Astrocyte of the cerebellum (primary cell): ENCODE measurements at places on chromosomes 16 and 17.
A peak's percentile ranks its signal among the peaks of the same experiment; 100 is the strongest.

DNA sequence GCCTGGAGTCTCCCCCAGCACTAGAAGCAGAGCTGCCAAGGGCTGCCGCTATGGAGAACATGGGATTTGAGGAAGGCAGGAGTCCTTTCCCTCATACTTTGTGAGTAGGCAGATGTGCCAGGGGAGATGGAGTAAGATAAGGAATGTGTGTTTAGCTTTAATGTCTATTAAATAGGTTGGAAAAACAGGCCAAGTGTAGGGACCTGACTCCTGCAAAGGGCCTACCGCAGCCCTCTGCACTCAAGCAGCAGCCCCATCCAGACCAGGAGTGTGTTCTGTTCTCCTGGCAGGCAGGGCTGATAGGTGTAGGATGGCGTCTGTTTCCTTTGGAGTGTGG, 1.8 kb upstream of the MIF4GD start:
- DNase-seq = no peak

DNA sequence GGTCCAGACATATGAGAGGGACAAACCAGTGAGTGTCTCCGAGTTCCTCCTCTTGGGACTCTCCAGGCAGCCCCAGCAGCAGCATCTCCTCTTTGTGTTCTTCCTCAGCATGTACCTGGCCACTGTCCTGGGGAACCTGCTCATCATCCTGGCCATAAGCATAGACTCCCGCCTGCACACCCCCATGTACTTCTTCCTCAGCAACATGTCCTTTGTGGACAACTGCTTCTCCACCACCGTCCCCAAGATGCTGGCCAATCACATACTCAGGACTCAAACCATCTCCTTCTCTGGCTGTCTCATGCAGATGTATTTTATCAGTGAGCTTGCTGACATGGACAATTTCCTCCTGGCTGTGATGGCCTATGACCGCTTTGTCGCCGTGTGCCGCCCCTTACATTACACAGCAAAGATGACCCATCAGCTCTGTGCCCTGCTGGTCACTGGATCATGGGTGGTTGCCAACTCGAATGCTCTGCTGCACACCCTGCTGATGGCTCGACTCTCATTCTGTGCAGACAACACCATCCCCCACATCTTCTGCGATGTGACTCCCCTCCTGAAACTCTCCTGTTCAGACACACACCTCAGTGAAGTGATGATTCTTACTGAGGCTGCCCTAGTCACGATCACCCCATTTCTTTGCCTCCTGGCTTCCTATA, 19.2 kb downstream of the ZNF200 start:
- no peak for DNase-seq

DNA sequence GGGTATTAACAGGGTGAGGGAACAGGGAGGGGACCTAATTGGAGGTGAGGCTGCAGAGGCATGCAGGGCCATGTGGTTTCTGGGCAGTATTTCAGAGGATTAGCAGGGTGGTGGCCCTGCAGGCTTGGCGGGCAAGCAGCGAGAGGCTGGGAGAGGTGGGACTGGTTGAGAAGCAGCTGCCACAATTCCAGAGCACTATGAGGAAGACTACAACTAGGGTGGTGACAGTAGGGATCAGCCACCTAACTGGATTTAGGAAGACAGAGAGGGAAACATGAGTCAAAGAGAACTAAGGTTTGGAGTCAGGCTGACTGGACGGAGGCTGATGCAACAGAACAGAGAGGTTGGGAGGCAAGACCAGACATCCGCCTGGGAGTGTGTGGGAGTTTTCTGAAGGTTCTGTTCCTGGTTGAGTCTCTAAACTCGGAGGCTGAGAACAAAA, 12.3 kb downstream of the ALOXE3 start:
- no peak for DNase-seq

DNA sequence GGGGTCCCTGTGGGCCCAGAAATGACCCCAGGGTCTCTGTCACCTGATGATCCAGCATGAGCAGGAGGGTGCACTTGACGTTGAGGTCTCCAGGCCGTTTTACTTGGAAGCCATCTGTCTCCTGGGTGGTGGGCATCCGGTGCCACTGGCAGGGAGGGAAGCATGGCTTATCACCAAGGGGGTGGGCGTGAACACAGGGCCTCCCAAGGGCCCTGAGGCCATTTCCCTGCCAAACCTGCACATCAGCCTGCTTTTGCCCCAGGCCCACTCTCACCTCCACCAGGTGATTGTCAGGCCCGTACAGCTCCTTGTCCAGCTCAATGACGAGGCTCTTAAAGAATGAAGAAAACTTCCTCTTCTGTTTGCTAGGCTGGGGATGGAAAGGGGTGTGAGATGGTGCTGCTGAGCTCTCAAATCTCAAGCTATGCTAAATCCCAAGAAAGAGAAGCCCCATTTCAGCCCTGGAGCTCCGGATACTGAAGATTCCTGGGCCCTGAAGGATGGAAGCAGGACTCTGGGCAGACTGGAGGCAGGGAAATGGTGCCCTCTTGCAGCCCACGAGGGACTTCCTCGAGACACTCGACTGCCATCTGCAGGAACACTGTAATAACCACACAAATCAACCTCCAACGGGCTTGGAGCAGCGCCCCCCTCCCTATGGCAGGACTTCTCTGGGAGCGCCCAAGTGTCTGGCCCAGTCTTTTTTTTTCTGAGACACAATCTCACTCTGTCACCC, 7.1 kb upstream of the FTSJ3 start:
- DNase-seq = no peak

GRCh38 chr16:85863384-85863774, 35.6 kb upstream of the IRF8 start:
- no peak for DNase-seq

DNA sequence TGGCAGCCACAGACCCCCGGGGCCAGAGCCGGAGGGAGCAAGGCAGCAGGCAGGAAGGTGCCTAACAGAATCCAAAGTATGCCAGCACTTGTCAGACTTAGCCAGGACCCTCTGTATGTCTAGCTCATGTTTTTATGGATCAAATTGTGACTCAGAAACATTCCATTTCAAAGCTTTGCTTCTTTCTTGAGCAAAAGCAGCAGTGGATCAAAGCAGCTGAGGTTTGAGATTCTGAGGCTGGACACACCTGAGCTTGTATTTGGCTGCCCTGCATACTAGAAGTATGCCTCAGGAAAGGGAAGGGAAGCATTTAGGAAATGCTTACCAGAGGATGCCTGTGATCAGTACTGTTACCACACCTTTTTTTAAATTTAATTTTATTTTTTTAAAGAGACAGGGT, 5.7 kb upstream of the MYO1C start:
- no peak for DNase-seq

DNA sequence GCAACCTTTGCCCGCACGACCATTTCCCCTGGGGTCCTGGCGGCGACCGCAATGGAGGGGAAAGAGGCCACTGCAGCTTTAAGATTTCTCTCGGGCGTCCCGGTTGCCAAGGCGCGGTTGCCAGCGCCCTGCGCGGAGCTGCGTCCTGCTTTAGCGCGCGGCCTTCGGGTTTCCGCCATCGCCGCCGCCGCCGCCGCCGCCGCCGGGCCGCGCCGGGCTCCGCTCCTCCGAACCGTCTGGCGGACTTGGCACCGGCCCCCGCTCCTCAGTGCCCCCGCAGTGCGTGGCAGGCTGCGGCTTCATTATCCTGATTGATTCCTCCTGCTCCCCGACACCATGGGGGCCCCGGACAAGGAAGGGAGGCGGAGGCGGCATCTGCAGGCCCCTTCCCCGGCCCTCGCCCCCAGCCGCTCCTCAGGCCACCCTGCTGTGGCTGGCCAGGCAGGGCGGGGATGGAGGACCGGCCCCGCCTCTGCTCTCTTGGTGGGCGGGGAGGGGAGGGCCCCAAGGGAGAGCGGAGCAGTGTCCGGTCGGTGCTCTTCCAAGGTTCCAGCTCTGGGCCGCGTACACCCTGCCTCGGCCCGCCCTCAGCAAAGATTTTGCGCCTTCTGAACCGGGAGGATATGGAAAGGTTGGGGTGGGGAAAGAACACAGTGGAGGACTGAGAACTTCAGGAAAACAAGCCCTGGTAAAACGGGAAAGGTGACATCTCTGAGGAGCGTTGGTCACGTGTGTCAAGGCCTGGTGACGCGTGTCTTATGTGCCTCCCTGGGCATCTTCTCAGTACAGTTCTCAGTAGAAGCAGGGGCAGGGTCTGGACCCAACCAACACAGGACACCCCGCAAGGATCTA, 34.0 kb downstream of the NEUROD2 start:
- no peak for DNase-seq

- DNase-seq = no peak
Measured at GRCh38 chr16:678209-678857, 1.9 kb upstream of the STUB1 start.

- DNase-seq = no peak
Measured at GRCh38 chr17:4357030-4357628, 9.3 kb downstream of the UBE2G1 start.

DNA sequence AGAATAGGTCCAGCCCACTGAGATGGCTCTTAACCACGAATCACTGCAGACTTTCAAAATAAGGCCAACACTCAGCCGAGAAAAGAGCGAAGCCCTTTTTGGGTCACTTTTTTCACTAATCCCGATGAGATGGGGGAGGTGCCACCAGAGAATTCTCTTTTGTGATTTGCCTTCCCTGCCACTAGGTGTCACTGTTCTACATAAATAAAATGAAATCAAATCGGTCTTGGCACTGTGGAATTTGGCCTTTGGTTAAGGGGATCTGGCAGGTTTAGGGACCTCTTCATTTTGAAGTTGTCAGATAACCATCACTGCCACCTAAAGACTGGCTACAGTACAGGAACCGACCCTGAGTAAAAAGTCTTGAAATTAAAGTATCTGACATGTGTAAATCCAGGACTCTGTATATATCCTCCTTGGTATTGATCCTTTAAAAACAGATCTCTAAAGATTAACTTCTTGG, 147.0 kb downstream of the HS3ST4 start:
- DNase-seq = peak; percentile 22

GRCh38 chr16:78290395-78290794, 190.9 kb downstream of the WWOX start:
- no peak for DNase-seq

- DNase-seq = peak; percentile 6
Measured at GRCh38 chr17:54172096-54172984, 349.6 kb downstream of the KIF2B start.

GRCh38 chr16:14003074-14003570, 68.0 kb upstream of the MRTFB start:
- no peak for DNase-seq

DNA sequence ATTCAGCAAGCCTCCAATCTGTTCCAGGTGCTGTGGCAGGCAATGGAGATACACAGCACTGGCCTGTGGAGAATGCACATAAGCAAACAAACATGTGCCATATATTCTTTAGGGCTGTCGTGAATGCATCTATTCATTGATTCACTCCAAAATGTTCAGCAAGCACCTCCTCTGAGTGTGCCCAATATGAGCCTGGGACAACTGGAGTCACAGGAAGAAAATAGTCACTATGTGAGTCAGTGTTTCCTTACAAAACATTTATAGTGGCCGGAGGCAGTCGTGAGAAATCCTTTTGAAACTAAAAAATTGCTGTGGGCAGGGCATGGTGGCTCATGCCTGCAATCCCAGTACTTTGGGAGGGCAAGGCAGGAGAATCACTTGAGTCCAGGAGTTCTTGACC, 310.1 kb downstream of the CA10 start:
- DNase-seq = no peak

GRCh38 chr17:1413281-1413791, 13.3 kb upstream of the YWHAE start:
- peak; percentile 39 for DNase-seq

DNA sequence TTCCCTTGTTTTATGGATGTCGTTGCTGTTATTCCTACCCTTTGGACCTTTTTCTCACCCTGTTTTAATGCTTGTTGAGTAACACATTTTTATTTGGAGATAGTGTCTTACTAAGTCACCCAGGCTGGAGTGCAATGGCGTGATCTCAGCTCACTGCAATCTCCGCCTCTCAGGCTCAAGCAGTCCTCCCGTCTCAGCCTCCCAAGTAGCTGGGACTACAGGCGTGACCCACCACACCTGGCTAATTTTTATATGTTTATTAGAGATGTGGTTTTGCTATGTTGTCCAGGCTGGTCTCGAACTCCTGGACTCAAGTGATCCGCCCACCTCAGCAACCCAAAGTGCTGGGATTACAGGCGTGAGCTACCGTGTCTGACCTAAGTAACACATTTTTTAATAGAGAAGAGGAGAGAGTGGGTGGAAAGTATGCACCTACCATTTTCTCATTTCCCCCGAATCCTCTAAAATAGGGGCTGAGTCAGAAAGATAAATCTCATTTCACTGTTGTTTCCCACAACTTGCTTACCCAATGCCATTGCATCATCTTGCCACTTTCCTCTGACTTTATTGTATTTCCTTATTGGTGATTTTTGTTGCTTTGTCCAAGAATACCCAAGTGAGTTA, 7.0 kb downstream of the DHX40 start:
- DNase-seq = no peak

- no peak for DNase-seq
Measured at GRCh38 chr17:69796078-69796477, 278.9 kb upstream of the KCNJ16 start.

GRCh38 chr16:27703545-27703944, 153.6 kb downstream of the KATNIP start:
- DNase-seq = no peak

- peak; percentile 48 for DNase-seq
Measured at GRCh38 chr17:78865682-78866390, 25.2 kb upstream of the USP36 start.

- DNase-seq = no peak
Measured at GRCh38 chr17:55822028-55822427, 71.2 kb downstream of the PCTP start.

DNA sequence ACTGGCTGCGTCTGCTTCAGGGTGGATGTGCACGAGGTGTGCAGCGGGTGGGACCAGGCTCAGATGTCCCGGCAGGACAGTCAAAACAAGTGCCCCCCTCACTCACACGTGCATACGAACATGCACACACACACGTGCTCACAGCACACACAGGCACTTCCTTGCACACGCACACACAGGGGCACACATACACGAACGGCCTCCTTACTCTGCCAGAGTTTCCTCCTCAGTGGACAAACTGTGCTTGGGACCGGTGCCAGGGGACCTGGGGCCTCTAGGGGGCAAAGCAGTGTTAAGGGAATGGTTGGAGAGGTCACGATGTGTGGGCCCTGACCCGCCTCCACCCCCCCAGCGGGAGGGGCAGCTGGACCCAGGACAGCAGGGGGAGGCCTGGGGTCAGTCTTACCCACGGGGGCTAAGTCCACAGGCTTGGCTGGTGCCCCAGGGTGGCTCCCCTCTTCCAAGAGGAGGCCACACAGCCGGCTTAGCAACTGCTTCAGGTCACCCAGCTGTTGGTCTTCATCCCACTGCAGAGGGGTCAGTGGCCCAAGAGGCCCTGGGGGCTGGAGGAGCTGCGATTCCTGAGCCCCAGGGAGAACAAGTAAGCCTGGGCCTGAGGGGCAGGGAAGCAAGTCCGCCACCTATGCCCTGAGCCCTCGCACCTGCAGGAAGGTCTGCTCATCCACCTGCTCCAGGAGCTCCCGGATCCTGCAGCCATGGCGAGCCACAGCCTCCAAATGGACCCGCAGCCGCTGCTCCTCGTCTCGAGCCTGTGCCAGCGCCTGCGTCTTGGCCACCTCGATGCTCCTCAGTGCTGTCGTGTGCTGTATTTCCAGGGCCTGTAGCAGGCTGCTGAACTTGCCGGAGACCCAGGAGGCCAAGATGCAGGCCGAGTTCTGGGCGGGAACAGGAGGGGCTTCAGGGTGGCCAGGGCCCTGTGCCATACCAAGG, 4.9 kb downstream of the TRIM65 start:
- DNase-seq = no peak

GRCh38 chr17:80498242-80498919, 22.0 kb upstream of the NPTX1 start:
- peak; percentile 93 for DNase-seq
